ENCODE measurements at places on chromosomes 7 and 10. TPM values are rescaled to one million over a fixed set of nuclear protein-coding genes. Genes with fewer than 3 reads are reported as not detected.
A peak's percentile ranks its signal among the peaks of the same experiment; 100 is the strongest.

The CALY gene
- 2.3 TPM for total RNA-seq

DNA sequence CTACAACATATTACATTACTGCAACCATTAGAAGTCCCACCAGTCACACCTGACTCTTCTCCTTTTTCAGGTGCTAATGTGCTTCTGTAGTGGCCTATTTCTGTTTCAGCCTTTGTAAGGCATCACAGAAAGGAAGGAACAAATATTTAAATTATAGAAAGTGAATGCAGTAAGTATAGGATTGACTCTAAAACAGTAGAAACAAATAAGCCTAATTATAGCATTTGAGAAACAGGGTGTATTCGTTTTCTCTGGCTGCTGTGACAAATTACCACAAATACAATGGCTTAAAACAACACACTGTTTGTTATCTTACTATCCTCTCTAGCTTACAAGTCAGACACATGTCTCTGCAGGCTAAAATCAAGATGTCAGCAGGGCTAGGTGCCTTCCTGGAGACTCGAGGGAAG is 69.4 kb downstream of the CCSER2 start:
- H3K27me3 ChIP-seq = no peaks in the 10 kb centered on the region
- no peak for DNase-seq
- H3K27ac ChIP-seq = no peak overlapping the region

- H3K36me3 ChIP-seq = no peaks in the 10 kb centered on the region
- DNase-seq = no peak
- no peaks in the 10 kb centered on the region for H3K27me3 ChIP-seq
Observed at GRCh38 chr10:126595160-126595559, 75.3 kb downstream of the C10orf90 start.

- DNase-seq = peak; percentile 85
- no peaks in the 10 kb centered on the region for H3K36me3 ChIP-seq
- peaks cover 33% of the 10 kb centered on the region for H3K4me1 ChIP-seq
- H3K27me3 ChIP-seq = no peaks in the 10 kb centered on the region
- peak overlapping the region; percentile 84 for H3K27ac ChIP-seq
Observed at GRCh38 chr10:79424221-79425073, 21.0 kb downstream of the ZCCHC24 start.

- H3K4me1 ChIP-seq = no peaks in the 10 kb centered on the region
- H3K36me3 ChIP-seq = no peaks in the 10 kb centered on the region
- H3K27ac ChIP-seq = no peak overlapping the region
- H3K4me3 ChIP-seq = no peak overlapping the region
- no peaks in the 10 kb centered on the region for H3K27me3 ChIP-seq
- DNase-seq = no peak
Observed at GRCh38 chr10:130799532-130799931, 512.0 kb downstream of the TCERG1L start.

- no peak overlapping the region for H3K4me3 ChIP-seq
- no peaks in the 10 kb centered on the region for H3K36me3 ChIP-seq
- DNase-seq = no peak
- peaks cover 3% of the 10 kb centered on the region for H3K27me3 ChIP-seq
Observed at GRCh38 chr10:96389785-96390184, 31.0 kb upstream of the OPALIN start.

- H3K27ac ChIP-seq = no peak overlapping the region
- no peaks in the 10 kb centered on the region for H3K36me3 ChIP-seq
- no peak overlapping the region for H3K4me3 ChIP-seq
- no peaks in the 10 kb centered on the region for H3K27me3 ChIP-seq
- no peaks in the 10 kb centered on the region for H3K4me1 ChIP-seq
- DNase-seq = no peak
Observed at GRCh38 chr7:149172534-149172920, 22.8 kb upstream of the ZNF282 start.

GRCh38 chr7:1032536-1033181 is 11.7 kb upstream of the GPR146 start:
- H3K4me1 ChIP-seq = peaks cover 8% of the 10 kb centered on the region
- no peaks in the 10 kb centered on the region for H3K36me3 ChIP-seq
- no peaks in the 10 kb centered on the region for H3K27me3 ChIP-seq

GRCh38 chr7:17318146-17318545 is 19.7 kb downstream of the AHR start:
- peaks cover 3% of the 10 kb centered on the region for H3K36me3 ChIP-seq
- H3K4me1 ChIP-seq = peaks cover 12% of the 10 kb centered on the region
- no peak overlapping the region for H3K27ac ChIP-seq
- no peak for DNase-seq
- H3K27me3 ChIP-seq = no peaks in the 10 kb centered on the region

DNA sequence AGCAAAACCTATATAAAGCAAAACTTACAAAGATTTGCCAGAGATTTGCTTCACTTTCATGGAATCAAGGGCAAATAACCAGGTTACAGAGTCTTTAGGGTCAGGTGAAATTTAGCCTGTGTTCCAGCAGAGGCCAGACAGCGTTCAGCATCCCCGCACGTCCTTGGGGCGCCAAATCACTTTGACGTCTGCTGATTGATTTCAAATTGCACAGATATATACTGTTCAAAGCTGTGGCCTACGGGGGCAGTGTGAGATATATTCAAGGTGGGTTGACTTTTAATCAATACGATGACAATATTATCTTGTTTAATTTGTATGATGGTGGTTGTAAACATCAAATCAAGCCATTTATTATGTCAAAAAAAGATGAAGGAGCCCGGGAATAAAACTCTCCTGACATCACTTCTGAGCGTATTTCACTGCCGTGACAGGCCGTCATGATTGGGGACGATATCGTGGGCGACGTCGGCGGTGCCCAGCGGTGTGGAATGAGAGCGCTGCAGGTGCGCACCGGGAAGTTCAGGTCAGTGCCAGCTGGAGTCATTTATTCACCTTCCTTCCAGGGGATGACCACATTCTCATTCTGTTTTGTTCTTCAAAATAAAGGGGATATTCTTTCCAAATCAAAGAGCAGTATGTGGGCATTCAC is 55.2 kb downstream of the LHPP start:
- no peaks in the 10 kb centered on the region for H3K27me3 ChIP-seq
- no peak for DNase-seq
- H3K4me3 ChIP-seq = no peak overlapping the region
- no peak overlapping the region for H3K27ac ChIP-seq
- H3K4me1 ChIP-seq = no peaks in the 10 kb centered on the region
- H3K36me3 ChIP-seq = no peaks in the 10 kb centered on the region

DNA sequence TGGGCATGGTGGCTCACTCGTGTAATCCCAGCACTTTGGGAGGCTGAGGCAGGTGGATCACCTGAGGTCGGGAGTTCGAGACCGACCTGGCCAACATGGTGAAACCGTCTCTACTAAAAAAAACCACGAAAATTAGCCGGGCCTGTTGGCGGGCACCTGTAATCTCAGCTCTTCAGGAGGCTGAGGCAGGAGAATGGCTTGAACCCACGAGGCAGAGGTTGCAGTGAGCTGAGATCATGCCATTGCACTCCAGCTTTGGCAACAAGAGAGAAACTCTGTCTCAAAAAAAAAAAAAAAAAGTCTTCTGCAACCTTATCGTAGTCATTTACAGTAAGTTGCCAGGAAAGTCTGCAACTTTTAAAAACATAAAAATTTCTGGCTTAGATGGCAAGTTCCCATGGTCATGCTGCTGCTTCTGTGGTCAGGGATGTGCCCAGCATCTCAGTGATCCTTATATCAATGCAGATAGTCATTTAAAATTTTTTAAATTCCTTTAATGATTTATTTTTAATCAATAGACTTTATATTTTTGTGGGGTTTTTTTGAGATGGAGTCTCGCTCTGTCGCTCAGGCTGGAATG is 15.6 kb downstream of the SUFU start:
- peaks cover 5% of the 10 kb centered on the region for H3K4me1 ChIP-seq
- H3K27ac ChIP-seq = no peak overlapping the region
- no peak for DNase-seq
- H3K4me3 ChIP-seq = no peak overlapping the region
- no peaks in the 10 kb centered on the region for H3K27me3 ChIP-seq

DNA sequence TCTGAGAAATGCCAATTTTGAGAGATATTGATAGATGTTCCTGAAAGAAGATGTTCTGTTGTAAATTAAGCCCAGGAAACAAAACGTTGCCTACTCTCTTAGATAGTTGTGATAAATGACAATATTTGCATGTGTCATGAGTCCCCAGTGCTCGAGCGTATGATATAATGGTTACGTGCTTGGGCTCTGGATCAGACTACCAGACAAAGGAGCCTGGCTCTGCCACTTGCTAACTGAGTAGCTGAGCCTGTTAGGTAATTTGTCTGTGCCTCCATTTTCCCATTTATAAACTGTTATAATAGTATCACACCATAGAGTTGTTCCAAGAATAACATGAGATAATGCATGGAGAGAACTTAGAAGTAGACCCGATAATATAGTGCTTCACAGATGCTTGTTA is 1.8 kb downstream of the A1CF start:
- H3K4me3 ChIP-seq = peak overlapping the region; percentile 44
- no peaks in the 10 kb centered on the region for H3K36me3 ChIP-seq
- peak overlapping the region; percentile 87 for H3K27ac ChIP-seq
- DNase-seq = peak; percentile 26

DNA sequence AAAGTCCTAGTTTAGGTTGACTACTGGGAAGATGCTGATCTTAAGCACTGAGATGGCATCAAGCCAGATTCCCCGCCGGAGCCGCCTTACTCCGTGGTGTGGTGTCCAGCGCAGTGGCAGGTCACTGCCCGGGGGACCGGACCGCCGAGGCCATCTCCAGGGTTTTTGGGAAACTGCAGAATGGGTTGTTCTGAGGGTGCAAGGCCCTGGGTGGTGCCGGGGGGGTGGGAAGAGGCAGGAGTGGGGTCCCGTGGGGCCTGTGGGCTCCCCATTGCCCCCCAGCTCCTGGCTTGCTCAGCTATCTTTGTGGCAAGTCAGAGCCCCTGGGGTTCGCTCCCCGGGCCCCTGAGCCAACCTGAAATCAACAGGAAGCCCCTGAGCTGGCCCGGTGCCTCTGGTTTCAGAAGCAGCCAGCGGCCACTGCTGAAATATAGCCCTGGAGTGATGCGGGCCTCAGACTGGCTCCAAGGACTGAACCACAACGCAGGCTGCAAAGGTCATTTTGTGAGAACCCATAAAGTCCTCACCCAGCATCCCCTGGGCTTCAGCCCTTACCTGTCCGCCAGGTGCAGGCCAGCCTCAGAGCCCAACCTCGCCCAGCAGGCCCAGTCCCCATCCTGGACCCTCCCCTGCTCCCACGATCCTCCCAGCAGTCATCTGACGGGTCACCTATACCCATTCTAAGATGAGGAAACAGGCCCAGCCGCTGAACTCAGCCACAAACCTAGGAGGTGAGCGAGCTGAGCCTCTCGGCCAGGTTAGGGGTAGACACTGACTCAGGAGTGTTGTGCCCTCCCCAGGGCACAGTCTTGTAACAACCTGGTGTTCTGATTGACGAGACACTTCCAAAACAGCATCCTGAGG is 102.7 kb downstream of the PDGFA start:
- H3K36me3 ChIP-seq = no peaks in the 10 kb centered on the region
- no peak overlapping the region for H3K27ac ChIP-seq
- DNase-seq = no peak
- H3K4me1 ChIP-seq = no peaks in the 10 kb centered on the region
- no peaks in the 10 kb centered on the region for H3K27me3 ChIP-seq

GRCh38 chr7:100090527-100091410 is 2.0 kb downstream of the COPS6 start:
- H3K27ac ChIP-seq = peak overlapping the region; percentile 91
- no peak for DNase-seq
- H3K36me3 ChIP-seq = no peaks in the 10 kb centered on the region
- no peak overlapping the region for H3K4me3 ChIP-seq
- no peaks in the 10 kb centered on the region for H3K27me3 ChIP-seq
- peaks cover 20% of the 10 kb centered on the region for H3K4me1 ChIP-seq

The SGMS1 gene
- total RNA-seq = 62.3 TPM

The GLRX3 gene
- 86.5 TPM for total RNA-seq

DNA sequence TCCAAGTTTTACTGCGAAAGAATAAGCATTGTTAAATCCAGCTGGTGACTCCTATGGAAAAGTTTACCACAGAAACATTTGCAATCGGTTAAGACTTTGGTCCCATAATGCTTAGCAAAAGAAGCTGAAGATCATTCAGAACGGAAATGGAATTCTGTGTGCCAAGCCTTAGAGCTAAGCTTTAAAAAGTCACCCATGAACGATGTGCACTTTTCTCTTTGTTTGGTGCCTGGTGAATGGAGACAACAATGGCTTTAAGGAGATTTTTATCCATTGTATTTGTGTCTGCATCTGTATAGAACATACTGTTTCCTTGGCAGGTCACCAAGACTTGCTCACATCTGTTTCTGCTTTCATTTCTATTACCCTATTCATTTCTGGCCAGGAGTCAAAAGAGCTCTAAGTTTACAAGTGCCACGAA is 26.3 kb upstream of the COL1A2 start:
- peak; percentile 77 for DNase-seq
- H3K27ac ChIP-seq = peak overlapping the region; percentile 85
- no peak overlapping the region for H3K4me3 ChIP-seq
- peaks cover 10% of the 10 kb centered on the region for H3K4me1 ChIP-seq

The LDB3 gene
- total RNA-seq = not detected

All from hepatocyte (in vitro differentiated cells).